Liver (tissue), 10 donors: ENCODE measurements at places on chromosomes 4 and X. TPM values are rescaled to one million over a fixed set of nuclear protein-coding genes. Genes with fewer than 3 reads are reported as not detected.

TMPRSS11A gene
- not detected for total RNA-seq

OTC gene
- 46.3 TPM for total RNA-seq

DMRTC1B gene
- not detected for total RNA-seq

FGF13 gene
- 0.84 TPM for total RNA-seq

NRK gene
- total RNA-seq, result 0.61 TPM

BTC gene
- 0.09 TPM for total RNA-seq

ADGRG2 gene
- not detected for total RNA-seq

ARHGEF6 gene
- 6.0 TPM for total RNA-seq

PNMA5 gene
- total RNA-seq, result not detected

ADGRA3 gene
- 15.2 TPM for total RNA-seq

CYP4V2 gene
- total RNA-seq, result 28.4 TPM

GRCh38 chrX:22559506-22559905 lies 286.8 kb downstream of the CBLL2 start:
- H3K27ac ChIP-seq, result no peak overlapping the region
- H3K4me1 ChIP-seq, result no peaks in the 10 kb centered on the region
- H3K27me3 ChIP-seq, result no peaks in the 10 kb centered on the region
- H3K36me3 ChIP-seq, result no peaks in the 10 kb centered on the region
- no peak for DNase-seq

DNA sequence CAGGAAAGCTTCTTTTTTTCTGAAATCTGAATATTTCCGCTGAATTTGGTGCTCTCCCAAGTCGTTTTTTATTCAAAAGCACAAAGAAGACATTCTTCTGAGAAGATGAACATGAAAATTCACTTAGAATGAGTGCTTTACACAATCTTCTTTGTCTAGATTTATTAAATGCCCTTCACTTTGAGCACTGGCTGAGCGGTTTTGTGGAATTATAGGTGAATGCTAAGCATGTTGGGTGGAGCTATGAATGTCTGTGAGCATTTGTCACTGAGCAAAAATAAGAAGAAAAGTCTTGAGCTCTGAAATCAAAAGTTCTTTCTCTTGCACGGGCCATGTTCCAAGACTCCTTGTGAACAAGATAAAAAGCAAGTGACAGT lies 13.1 kb downstream of the GASK1B start:
- no peaks in the 10 kb centered on the region for H3K4me1 ChIP-seq
- H3K27me3 ChIP-seq, result no peaks in the 10 kb centered on the region
- H3K36me3 ChIP-seq, result no peaks in the 10 kb centered on the region
- no peak overlapping the region for H3K4me3 ChIP-seq

- H3K36me3 ChIP-seq, result no peaks in the 10 kb centered on the region
- no peak overlapping the region for H3K27ac ChIP-seq
- H3K4me3 ChIP-seq, result no peak overlapping the region
- peaks cover 3% of the 10 kb centered on the region for H3K4me1 ChIP-seq
- H3K27me3 ChIP-seq, result no peaks in the 10 kb centered on the region
These were observed 12.0 kb downstream of the MPP1 start for GRCh38 chrX:154793084-154793795.

DNA sequence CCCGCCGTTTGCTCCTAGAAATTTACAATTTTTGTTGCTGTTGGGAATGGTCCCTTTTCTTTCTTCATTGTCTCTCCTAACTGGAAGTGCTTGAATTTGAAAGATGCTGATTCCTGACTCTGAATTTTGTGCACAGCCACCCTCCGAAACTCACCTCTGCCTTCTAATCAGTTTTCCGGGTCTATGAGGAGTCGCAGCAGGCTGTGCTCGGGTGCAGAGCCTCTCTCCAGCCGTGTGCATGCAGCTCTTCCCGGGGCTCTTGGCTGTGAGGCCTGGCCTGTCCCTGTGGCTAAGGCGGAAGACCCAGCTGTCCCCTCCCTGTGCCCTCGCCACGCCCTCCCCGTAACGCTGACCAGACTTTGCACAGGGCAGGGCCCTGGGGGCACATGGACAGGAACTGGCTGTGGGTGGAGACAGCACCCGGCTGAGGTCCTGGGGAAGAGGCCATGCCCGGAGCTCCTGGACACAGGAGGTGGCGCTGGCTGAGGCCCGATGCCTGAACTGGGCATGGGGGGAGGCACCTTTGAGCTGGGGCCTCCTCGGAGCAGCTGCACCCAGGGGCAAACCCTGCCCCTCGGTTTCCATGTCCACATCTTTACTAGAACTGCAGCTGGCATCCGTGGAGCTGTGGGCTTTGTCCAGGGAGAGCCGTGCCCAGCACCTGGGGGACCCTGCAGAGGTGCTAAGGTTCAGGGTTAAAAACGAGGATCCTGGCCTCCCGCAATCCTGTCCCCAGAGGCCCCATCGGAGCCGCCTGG lies 32.6 kb upstream of the SPON2 start:
- peak overlapping the region; percentile 71 for H3K27ac ChIP-seq
- no peaks in the 10 kb centered on the region for H3K36me3 ChIP-seq
- peaks cover 2% of the 10 kb centered on the region for H3K4me1 ChIP-seq

DNA sequence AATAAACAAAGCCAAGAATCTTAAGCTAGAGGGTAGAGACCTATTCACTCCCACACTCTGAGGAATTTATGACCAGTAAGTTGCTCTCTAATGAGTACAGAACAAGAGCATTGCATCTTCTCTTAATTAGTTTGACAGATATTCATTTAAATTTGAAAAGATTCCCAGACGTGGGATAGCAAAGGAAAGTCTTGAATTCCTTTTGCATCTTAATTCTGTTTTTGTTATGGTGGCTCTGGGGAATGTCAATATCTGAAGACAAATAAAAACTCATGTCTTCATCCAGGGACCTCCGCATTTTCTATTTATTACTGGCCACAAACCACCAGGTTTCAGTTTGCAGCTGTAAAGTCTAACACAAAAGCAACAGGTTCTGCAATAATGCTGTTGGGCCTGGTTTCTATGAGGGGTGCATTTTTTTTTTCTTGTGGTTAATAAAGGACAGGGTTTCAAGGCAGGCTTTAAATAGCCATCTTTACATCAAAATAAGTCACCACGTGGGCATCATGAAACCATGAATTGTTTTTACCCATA lies 172.3 kb downstream of the SHROOM3 start:
- H3K4me3 ChIP-seq, result no peak overlapping the region
- H3K36me3 ChIP-seq, result no peaks in the 10 kb centered on the region
- H3K4me1 ChIP-seq, result no peaks in the 10 kb centered on the region

GRCh38 chrX:27466051-27466450 lies 2.9 kb upstream of the PPP4R3C start:
- H3K27me3 ChIP-seq, result no peaks in the 10 kb centered on the region
- no peaks in the 10 kb centered on the region for H3K4me1 ChIP-seq
- no peak overlapping the region for H3K27ac ChIP-seq
- no peak overlapping the region for H3K4me3 ChIP-seq
- no peaks in the 10 kb centered on the region for H3K36me3 ChIP-seq

GRCh38 chrX:120087289-120088017 lies 10.0 kb upstream of the RHOXF2B start:
- DNase-seq, result no peak
- H3K27me3 ChIP-seq, result no peaks in the 10 kb centered on the region
- H3K4me3 ChIP-seq, result no peak overlapping the region
- H3K36me3 ChIP-seq, result no peaks in the 10 kb centered on the region
- no peaks in the 10 kb centered on the region for H3K4me1 ChIP-seq

GRCh38 chr4:142282870-142283431 lies 563.1 kb downstream of the INPP4B start:
- H3K4me1 ChIP-seq, result no peaks in the 10 kb centered on the region
- H3K27me3 ChIP-seq, result no peaks in the 10 kb centered on the region
- H3K36me3 ChIP-seq, result no peaks in the 10 kb centered on the region
- no peak overlapping the region for H3K4me3 ChIP-seq

DNA sequence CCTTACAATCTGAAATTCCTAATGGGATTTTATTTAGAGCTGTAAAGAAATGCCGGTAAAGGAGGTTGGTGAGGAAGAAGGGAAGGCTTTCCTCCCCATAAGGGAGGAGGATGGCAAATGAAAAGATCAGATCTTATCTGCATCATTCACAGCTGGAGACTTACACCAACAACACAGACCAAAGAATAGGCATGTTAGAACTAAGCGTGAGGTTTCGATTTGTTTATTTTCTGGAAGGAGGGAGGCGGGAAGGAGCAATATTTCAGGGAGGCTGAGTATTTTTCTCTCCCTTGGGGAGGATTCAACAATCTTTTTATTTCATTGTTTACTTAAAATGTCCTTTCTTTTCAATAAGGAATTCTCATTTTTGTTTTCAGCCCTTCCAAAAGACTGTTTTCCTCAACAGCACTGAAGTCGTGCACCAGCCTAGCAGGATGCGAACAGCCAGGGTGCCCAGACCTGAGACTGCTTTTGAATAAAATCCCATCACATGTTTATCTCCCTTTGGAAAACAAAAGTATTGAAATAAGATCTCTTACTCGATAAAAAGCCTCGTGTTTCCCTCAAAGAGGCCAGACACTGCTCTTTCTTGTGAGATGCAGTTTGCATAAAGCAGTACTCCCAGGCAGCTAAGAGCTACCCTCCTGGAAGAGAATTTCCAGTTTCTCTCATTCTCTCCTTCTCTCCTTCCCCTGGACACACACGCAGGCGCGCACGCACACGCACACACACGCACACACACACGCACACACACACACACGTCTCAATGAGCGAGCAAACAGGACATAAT lies 236.1 kb downstream of the MGST2 start:
- peak overlapping the region; percentile 4 for H3K4me3 ChIP-seq
- no peaks in the 10 kb centered on the region for H3K27me3 ChIP-seq
- DNase-seq, result no peak
- peaks cover 3% of the 10 kb centered on the region for H3K4me1 ChIP-seq
- H3K27ac ChIP-seq, result no peak overlapping the region

GRCh38 chrX:38662640-38663039 lies 101.3 kb downstream of the TSPAN7 start:
- H3K4me3 ChIP-seq, result no peak overlapping the region
- H3K36me3 ChIP-seq, result no peaks in the 10 kb centered on the region
- no peaks in the 10 kb centered on the region for H3K4me1 ChIP-seq
- no peaks in the 10 kb centered on the region for H3K27me3 ChIP-seq
- DNase-seq, result no peak

GRCh38 chrX:49725401-49725800 lies 29.6 kb upstream of the PAGE1 start:
- H3K36me3 ChIP-seq, result no peaks in the 10 kb centered on the region
- H3K4me3 ChIP-seq, result no peak overlapping the region
- no peak overlapping the region for H3K27ac ChIP-seq
- H3K27me3 ChIP-seq, result peaks cover 2% of the 10 kb centered on the region

- no peaks in the 10 kb centered on the region for H3K4me1 ChIP-seq
- H3K27me3 ChIP-seq, result no peaks in the 10 kb centered on the region
- no peak for DNase-seq
- no peak overlapping the region for H3K4me3 ChIP-seq
These were observed 591.4 kb upstream of the PCDH10 start for GRCh38 chr4:132557660-132558059.

DNA sequence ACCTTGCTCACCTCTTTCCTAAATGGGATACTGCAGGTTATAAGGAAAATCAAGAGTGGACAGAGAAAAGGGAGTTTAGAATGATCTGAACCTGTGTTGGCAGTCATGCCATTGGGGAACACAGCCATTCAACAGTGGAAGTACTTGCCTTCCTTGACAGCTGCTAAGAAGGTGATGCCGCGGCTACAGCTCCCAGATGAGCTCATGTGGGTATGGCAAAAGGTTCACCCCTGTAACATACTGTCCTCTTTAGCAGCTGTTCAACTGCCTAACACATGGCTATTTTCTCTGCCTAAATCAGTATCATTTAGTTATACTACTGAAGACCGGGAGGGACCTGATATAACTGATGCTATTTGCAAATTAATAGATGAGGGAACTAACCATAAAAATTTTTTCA lies 76.8 kb downstream of the DCHS2 start:
- peaks cover 3% of the 10 kb centered on the region for H3K4me1 ChIP-seq
- DNase-seq, result no peak
- no peaks in the 10 kb centered on the region for H3K36me3 ChIP-seq
- no peak overlapping the region for H3K4me3 ChIP-seq
- H3K27ac ChIP-seq, result no peak overlapping the region

- DNase-seq, result no peak
- no peak overlapping the region for H3K4me3 ChIP-seq
- no peak overlapping the region for H3K27ac ChIP-seq
- no peaks in the 10 kb centered on the region for H3K27me3 ChIP-seq
- H3K36me3 ChIP-seq, result no peaks in the 10 kb centered on the region
These were observed 239.0 kb downstream of the AFAP1 start for GRCh38 chr4:7700665-7701064.

DNA sequence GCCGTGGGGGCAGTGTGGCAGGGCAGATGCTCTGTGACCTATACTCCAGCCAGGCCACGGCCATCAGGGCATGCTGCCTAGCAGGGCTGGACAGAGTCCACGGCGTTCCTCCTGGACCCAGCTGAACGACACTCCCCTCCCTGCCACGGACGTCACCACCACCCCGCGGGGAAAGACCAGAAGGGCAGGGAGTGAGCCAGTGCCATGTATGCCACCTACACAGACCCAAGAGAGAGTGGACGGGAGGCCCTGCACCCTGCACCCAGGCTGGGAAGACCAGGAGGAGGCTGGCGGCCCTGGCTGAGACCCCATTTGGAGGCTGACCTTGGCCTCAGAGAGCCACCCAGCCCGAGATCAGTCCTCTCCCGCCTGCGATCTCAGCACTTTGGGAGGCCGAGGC lies 101.9 kb downstream of the FAM53A start:
- DNase-seq, result no peak
- H3K4me1 ChIP-seq, result peaks cover 2% of the 10 kb centered on the region
- no peak overlapping the region for H3K27ac ChIP-seq
- H3K4me3 ChIP-seq, result no peak overlapping the region
- H3K27me3 ChIP-seq, result no peaks in the 10 kb centered on the region
- no peaks in the 10 kb centered on the region for H3K36me3 ChIP-seq

- no peak overlapping the region for H3K4me3 ChIP-seq
- DNase-seq, result no peak
- no peak overlapping the region for H3K27ac ChIP-seq
- no peaks in the 10 kb centered on the region for H3K36me3 ChIP-seq
- no peaks in the 10 kb centered on the region for H3K27me3 ChIP-seq
- no peaks in the 10 kb centered on the region for H3K4me1 ChIP-seq
These were observed 284.8 kb upstream of the PPARGC1A start for GRCh38 chr4:24174602-24175001.

GRCh38 chrX:70411475-70411874 lies 11.6 kb upstream of the GDPD2 start:
- no peak for DNase-seq
- H3K27ac ChIP-seq, result no peak overlapping the region
- H3K4me1 ChIP-seq, result no peaks in the 10 kb centered on the region

- no peak overlapping the region for H3K27ac ChIP-seq
- no peaks in the 10 kb centered on the region for H3K4me1 ChIP-seq
- no peak for DNase-seq
- H3K27me3 ChIP-seq, result no peaks in the 10 kb centered on the region
- no peak overlapping the region for H3K4me3 ChIP-seq
These were observed 30.6 kb downstream of the SETD7 start for GRCh38 chr4:139525414-139525813.
